ENCODE measurements at places on chromosomes 4 and X. TPM values are rescaled to one million over a fixed set of nuclear protein-coding genes. Genes with fewer than 3 reads are reported as not detected.

DNA sequence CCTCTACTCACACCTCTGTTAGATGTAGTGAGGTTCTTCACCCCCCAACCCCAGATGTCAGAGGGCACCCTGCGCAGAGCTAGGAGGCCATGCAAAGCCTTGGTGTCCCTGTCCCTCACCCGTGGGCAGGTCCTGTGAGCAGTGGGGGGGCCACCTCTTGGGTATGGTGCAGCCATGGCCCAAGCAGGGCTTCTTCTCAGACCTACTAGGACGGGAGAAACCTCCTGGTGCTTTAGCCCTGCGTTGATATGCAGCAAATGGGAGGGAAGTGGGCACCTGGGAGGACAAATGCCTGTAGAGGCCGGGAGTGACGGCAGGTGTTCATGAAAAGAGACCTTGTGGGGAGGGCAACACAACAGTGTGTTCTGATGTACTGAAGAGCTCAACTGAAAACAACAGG, 38.5 kb upstream of the MSANTD1 start:
- H3K27ac ChIP-seq, result no peak overlapping the region
- DNase-seq, result no peak
- H3K27me3 ChIP-seq, result no peaks in the 10 kb centered on the region
- no peak overlapping the region for H3K4me3 ChIP-seq

The RNF175 gene
- 0.34 TPM for total RNA-seq

- H3K27ac ChIP-seq, result no peak overlapping the region
- DNase-seq, result no peak
These were observed 105.1 kb downstream of the TRAPPC11 start for GRCh38 chr4:183763990-183764754.

- no peak overlapping the region for H3K4me3 ChIP-seq
- DNase-seq, result no peak
- H3K27me3 ChIP-seq, result no peaks in the 10 kb centered on the region
These were observed 1017.6 kb upstream of the HS3ST1 start for GRCh38 chr4:12446256-12446655.

- H3K36me3 ChIP-seq, result no peaks in the 10 kb centered on the region
- no peaks in the 10 kb centered on the region for H3K4me1 ChIP-seq
- H3K4me3 ChIP-seq, result no peak overlapping the region
- DNase-seq, result no peak
These were observed 98.0 kb downstream of the MBNL3 start for GRCh38 chrX:132390792-132391191.

- H3K4me1 ChIP-seq, result peaks cover 12% of the 10 kb centered on the region
- H3K27ac ChIP-seq, result no peak overlapping the region
- no peak overlapping the region for H3K4me3 ChIP-seq
- H3K27me3 ChIP-seq, result no peaks in the 10 kb centered on the region
- H3K36me3 ChIP-seq, result no peaks in the 10 kb centered on the region
These were observed 1.8 kb upstream of the BCORL1 start for GRCh38 chrX:129980540-129981199.

The GLRA3 gene
- total RNA-seq, result not detected

GRCh38 chrX:40006106-40007017, 91.4 kb downstream of the BCOR start:
- no peaks in the 10 kb centered on the region for H3K4me1 ChIP-seq
- no peak overlapping the region for H3K4me3 ChIP-seq
- no peak for DNase-seq
- H3K27me3 ChIP-seq, result no peaks in the 10 kb centered on the region
- H3K36me3 ChIP-seq, result no peaks in the 10 kb centered on the region

DNA sequence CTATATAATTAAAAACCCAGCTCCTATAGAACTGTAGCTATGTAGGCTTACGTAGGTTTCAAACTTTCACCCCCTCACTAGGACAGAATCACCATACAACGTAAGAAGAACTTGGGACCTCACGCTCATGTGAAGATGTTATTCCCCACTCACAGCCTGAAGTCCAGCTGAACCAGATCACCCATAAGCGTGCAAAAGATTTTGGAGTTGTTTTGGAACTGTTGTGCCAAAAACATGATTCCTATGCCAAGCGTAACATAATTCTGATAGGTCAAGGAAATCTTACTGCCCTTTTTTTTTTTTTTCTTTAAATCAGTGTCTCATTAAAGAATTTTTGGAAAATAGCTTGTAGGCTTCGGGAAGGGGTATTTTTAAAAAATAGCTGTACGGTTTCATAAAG, 57.0 kb downstream of the LCORL start:
- no peak overlapping the region for H3K4me3 ChIP-seq
- DNase-seq, result no peak
- no peaks in the 10 kb centered on the region for H3K4me1 ChIP-seq
- no peaks in the 10 kb centered on the region for H3K27me3 ChIP-seq

GRCh38 chrX:2538031-2538757, 37.4 kb upstream of the DHRSX start:
- no peak overlapping the region for H3K4me3 ChIP-seq
- no peaks in the 10 kb centered on the region for H3K36me3 ChIP-seq
- H3K27me3 ChIP-seq, result no peaks in the 10 kb centered on the region
- no peak for DNase-seq
- no peaks in the 10 kb centered on the region for H3K4me1 ChIP-seq

DNA sequence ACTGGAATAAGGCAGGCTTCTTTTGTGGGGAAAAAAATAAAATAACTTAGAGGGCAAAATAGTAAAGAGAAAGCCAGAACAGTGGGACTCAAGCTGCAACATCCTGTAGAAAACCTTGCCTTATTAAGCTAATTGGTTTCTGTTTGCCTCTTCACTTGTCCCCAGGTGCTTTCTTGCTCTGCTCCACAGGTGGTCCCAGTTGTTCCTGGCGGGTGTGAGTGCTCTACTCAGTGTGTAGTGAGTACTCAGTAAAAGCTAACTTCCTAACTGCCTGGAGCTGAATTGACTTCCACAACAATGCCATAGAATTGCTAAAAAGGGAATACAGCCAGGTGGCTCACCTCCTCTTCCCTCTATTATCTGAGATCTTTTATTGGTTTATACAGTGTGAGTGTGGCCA, 930.2 kb downstream of the C4orf33 start:
- peaks cover 45% of the 10 kb centered on the region for H3K4me1 ChIP-seq
- no peak overlapping the region for H3K4me3 ChIP-seq
- no peaks in the 10 kb centered on the region for H3K27me3 ChIP-seq

- no peak overlapping the region for H3K4me3 ChIP-seq
- H3K27ac ChIP-seq, result no peak overlapping the region
These were observed 305 bp upstream of the MAB21L2 start for GRCh38 chr4:150581641-150582051.

- no peaks in the 10 kb centered on the region for H3K36me3 ChIP-seq
- H3K4me1 ChIP-seq, result peaks cover 6% of the 10 kb centered on the region
- DNase-seq, result peak; percentile 80
- no peak overlapping the region for H3K27ac ChIP-seq
These were observed 103.4 kb downstream of the QRFPR start for GRCh38 chr4:121277194-121278105.

The CD38 gene
- total RNA-seq, result 3.6 TPM

- H3K27ac ChIP-seq, result no peak overlapping the region
- DNase-seq, result no peak
These were observed 30.1 kb upstream of the RBMX start for GRCh38 chrX:136910565-136911035.

DNA sequence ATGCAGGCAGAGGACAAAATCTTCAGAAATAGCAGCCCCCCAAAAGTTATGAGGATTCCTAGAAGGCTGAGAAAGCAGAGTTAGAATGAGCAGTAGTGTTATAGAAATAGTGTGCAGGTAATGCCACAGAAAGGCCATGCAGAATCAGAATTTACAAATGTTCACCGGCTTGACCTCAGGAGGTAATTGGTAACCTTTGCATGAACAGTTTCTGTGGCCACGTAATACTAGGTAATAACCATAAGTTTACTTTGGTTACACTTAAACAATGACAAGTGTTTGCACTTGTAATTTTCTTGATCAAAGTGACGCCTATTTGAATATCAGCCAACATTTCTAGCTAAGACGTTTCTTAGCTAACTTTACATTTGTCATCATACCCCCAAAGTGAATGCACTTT, 393.6 kb downstream of the GPAT3 start:
- no peak overlapping the region for H3K27ac ChIP-seq
- no peak overlapping the region for H3K4me3 ChIP-seq
- DNase-seq, result no peak
- no peaks in the 10 kb centered on the region for H3K4me1 ChIP-seq
- no peaks in the 10 kb centered on the region for H3K27me3 ChIP-seq

- DNase-seq, result peak; percentile 91
- H3K4me1 ChIP-seq, result peaks cover 5% of the 10 kb centered on the region
- peak overlapping the region; percentile 67 for H3K27ac ChIP-seq
These were observed 26.3 kb downstream of the UTP14A start for GRCh38 chrX:129932016-129932820.

GRCh38 chr4:101102114-101102742, 245.1 kb downstream of the PPP3CA start:
- no peak for DNase-seq
- no peak overlapping the region for H3K27ac ChIP-seq

Measured in Karpas-422 (cell line).